ENCODE measurements at places on chromosomes 7 and 10.

DNA sequence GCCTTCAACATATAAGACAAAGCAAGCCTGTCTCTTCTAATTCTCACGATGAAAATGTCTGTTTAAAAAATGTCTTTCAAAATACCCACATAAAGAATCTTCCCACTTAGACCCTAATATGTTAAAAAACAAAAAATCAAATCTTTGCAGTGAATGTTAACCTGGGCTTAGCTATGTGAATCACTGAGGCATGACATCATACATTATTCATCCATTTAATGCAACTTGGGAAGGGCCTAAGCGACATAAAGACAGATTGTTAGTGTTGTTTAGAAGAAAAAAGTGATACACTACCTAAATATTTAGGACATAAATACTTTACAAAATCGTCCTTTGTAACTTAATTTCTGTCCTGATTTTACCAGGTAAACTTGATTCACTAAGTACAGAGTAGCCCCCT, 648.5 kb upstream of the NRP1 start:
- DNase-seq: no peak

GRCh38 chr7:1572111-1572822, 2.4 kb upstream of the PSMG3 start:
- DNase-seq: no peak

- DNase-seq: no peak
These were observed 21.5 kb upstream of the PPP3CB start for GRCh38 chr10:73517166-73517888.

DNA sequence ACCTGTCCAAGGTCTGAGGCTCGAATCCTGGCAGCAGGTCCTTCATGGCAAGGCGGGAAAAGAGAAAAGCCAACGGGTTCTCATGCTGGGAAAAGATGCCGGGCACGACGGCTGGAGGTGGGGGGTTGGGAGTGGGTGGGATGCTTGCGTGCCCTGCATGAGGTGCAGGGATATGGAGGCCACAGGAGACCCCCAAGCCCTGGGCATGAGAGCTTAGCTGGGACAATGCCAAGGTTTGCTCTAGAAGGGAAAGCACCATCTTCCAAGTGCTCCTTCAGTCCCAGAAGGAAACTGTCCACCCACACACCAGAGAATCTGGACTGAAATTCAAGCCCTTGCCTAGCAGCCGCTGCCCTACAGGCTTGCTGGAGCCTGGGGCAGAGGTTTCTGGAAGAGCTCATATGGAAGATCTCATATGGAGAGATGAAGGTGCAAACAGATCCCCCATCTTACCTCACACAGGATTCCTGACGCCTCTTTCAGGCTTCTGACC, 64.3 kb downstream of the ZRANB1 start:
- no peak for DNase-seq

DNA sequence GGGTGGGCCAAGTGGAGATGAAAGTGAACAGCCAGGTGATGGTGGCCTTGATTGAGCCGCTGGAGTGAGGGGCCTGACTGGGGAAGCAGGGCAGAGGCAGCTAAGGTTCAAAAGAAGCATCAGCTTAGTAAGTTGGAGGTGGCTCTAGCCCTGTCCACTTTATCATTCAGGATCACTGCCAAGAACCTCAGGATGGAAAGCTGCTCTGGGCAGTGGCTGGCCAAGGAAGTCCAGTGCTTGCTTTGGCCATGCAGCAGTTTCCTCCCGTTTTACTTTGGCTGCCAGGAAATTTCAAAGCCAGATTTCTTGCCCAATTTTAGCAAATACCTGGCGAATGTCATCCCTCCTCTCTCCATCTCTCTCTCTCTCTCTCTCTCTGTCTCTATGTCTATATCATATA, 384.9 kb downstream of the PLXNA4 start:
- DNase-seq: no peak

GRCh38 chr10:59464483-59464882, 102.1 kb upstream of the FAM13C start:
- DNase-seq: no peak

DNA sequence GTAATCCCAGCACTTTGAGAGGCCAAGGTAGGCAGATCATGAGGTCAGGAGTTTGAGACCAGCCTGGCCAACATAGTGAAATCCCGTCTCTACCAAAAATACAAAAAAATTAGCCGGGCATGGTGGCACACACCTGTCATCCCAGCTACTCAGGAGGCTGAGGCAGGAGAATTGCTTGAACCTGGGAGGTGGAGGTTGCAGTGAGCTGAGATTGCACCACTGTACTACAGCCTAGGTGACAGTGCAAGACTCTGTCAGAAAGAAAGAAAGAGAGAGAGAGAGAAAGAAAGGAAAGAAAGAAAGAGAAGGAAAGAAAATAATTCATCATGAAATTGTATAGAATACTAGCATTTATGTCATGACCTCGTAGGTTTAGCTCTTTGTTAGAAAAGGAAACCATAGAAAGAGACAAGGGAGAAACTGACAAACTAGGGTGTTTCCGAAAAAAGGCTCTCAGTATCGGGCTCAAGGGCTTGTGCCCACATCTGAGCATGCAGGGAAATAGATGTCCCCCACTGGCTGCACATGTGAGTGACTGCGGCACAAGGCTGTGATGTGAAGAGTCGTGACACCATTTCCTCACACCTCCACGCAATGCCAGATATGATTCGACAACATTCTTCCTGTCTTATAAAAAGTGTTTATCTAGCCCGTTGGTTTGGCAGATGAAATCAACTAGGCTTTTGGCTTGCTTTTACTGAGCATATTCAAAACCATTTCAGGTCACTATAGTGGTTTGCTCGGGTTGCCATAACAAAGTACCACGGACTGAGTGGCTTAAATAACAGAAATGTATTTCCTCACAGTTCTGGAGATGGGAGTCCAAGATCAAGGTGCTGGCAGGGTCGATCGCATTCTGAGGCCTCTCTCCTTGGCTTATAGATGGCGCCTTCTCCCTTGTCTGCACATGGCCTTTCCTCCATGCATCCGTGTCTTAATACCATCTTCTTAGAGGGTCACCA, 2.0 kb downstream of the SRGN start:
- peak; percentile 56 for DNase-seq

DNA sequence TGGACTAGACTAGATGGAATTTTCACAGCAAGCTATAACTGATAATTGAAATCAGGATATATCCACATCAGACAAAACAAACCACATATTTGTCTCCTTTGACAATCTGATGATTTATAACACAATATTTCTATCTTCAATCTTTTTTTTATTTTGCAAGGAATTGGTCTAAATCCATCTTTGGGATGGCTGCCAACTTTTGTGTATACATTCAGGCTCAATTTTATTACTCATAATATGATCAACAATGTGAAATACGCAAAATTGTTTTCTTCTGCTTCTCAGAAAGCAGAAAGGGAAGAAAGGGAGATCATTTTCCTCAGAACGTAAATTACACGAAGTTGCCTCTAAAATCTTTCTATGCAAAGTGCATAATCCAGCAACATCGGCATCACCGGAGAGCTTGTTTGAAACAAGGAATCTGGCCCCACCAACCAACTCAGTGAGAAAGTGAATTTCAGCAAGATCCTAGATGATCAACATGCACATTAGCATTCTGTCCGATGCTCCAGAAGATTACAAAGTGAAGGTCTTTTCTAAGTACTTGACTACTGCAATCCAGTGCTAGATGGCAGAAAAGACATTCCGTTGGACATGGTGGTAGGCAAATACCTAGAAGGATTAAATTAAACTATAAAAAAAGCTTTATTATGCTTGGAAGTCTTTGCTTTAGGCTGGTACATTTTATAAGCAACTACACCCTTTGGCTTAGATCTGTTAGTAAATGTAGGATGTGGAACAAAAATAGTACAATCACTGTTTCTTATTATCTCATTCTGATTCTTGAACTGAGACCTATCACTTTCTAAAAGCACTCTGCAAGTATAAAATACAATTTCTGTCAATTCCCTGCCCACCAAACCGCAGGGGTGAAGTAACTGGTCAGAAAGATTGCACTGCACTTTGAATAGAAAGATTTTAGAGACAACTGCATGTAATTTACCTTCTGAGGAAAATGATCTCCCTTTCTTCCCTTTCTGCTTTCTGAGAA, 126.4 kb upstream of the RSU1 start:
- no peak for DNase-seq

DNA sequence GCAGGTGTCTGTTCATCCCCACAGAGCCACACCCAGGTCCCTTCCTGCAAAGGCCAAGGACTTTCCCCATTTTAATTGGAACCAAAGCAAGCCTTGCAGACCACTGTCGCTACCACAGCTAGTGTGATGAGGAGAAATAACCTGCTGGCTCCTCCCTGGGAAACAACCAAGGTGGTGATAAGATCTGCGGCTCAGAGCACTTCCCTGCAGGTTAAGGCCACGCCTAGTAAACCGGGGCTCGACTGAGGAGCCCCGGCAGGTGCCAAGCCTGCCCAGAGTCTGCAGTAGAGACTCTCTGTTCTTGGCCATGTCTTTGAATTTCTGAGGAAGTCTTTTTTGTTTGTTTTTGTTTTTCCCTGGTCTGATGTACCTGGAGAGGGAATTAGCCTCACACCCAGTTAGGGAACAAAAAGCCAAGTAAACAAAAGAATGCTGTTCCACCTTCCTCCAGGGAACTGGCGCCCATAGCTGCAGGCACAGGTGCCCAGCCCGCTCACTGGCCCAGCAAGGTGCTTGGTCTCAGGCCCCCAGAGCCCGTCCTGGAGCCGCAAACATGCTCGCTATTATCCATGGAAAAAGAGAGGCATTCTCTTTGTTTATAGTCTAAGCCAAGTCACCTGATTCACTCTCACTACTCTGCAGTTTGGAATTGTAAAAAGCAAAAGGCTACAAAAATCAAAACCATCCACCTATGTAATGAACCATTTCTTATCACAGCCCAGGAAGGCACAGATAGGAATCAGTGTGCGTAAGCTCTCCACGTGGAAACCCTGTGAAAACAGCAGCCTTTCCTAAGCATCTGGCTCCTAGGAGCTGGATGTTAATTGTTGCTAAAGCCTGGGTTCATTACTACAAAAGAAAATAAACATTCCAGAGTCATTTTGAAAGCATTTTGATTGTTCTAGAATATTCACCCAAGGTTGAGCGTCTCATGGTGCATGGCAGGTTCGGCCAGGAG, 2.7 kb downstream of the GPR146 start:
- DNase-seq: no peak

GRCh38 chr7:72710983-72711382, 117.0 kb downstream of the TYW1B start:
- DNase-seq: no peak

GRCh38 chr7:127872122-127872521, 159.1 kb downstream of the LRRC4 start:
- no peak for DNase-seq

GRCh38 chr10:82692458-82692857, 817.5 kb downstream of the NRG3 start:
- DNase-seq: no peak

DNA sequence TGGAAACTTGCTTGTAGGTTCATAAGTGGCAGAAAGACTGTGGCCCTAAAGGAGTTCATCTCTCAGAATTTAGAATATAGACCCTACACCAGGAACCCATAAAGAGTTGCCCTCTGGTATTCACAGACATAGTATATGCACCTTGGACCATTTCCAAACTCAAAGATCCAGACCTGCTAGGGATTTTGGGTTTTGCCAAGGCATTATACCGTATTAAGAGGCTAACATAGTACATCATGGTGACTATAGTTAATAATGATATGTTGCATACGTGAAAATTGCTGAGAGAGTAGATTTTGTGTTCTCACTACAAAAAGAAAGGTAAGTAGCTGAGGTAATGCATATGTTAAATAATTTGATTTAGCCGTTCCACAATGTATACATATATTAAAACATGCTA, 13.9 kb downstream of the IFIT3 start:
- DNase-seq: no peak

DNA sequence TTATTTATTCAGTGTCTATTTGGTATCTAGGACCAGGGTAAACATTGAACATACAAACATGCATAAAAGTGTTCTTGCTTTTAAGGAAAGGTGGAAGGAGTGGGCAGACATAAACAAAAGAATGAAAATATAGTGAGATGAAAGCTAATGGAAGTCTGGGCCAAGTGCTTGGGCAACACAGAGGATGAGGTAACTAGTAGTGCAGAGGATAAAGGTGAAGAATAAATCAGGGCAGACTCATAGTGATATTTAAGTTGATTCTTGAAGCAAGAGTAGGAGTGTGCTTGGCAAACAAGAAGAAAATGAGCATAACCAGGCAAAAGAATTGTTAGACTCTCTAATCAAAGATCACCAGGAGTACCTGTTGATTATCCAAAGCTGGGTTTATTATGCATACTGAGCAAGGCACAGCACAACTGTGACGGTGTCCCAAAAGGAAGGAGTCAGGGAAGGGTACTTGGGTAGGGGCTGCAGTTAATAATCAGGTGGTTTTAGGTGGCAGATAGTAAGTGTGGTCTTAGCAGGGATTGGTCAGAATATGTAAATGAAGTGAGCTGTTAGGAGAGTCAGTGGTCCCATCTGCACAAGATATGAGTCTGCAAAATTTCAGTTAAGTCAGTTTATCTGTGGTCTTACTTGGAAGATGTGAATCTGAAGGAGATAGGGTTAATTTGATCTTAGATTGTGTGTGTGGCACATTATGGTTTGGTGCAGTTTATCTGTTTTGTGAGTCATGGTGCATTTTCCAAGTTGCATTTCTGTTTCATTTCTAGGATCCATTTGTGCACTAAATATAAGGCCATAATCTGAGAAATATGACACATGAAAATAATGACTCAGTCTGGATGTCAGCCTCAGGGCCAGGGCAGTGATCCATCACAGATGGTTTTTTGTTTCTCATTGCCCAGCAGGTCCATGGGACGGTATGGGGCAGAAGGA, 30.6 kb upstream of the TAX1BP1 start:
- DNase-seq: no peak

DNA sequence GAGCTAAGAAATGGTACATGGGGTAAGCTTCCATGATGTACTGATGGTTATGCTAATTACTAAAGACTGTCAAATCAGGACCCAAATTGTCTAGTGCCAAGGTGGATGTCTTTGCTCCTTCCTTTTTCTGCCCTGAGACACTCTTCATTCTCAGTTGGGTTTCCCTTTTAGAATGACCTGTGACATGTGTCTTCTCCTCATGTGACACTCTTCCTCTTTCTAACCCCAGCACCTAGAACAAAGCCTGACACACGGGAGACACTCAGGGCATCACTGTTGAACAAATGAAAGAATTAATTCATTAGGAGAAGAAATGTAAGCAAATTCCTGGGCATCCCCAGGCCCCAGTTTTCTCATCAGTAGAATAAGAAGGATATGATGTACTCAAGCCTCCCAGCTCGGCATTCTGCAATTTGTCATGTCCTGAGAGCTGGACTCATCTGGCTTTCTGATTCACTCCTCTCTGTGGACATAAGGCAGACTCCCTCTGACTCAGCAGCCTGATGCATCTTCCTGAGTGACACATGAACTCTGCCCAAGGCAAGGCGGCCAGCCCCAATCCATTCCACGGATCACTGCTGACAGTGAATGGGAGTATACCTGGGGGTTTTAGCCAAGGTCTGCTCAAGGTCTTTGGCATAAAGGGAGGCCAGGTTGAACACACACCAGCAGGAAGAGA, 473.8 kb downstream of the KCNMA1 start:
- DNase-seq: no peak

- DNase-seq: no peak
These were observed 180.3 kb downstream of the KCNMA1 start for GRCh38 chr10:77457266-77457665.

DNA sequence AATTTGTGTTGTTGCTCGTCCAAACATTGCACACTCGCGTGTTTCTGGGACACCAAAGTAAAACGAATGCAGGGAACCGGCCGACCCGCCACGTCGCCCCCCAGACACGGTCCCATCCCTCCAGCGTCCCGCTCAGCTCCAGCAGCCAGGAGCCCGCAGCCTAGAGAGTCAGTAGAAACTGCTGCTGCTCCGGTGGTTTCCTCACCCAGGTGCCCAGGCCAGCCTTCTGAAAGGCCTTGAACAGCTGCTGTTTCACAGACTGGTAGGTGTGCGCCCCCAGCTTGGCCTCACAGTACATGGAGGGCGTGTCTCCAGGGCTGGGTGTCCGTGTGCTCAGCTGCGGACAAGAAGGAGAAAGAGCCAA, 126.8 kb downstream of the WDR37 start:
- DNase-seq: no peak

Data from activated CD4-positive, alpha-beta T cell treated with anti-CD3 and anti-CD28 coated beads for 24 hours (primary cell).